ENCODE measurements at places on chromosomes 11 and 22.

GRCh38 chr22:26650722-26651421, 6.5 kb upstream of the MIAT start:
- DNase-seq: no peak

GRCh38 chr11:58923300-58923788, 15.9 kb upstream of the GLYATL1 start:
- DNase-seq: no peak

- DNase-seq: no peak
These were observed 44.6 kb downstream of the PHF21B start for GRCh38 chr22:44965171-44965570.

GRCh38 chr11:14634813-14635212, 8.8 kb upstream of the PDE3B start:
- no peak for DNase-seq

GRCh38 chr22:17410576-17410975, 41.3 kb downstream of the CECR2 start:
- DNase-seq: no peak

- DNase-seq: peak; percentile 23
These were observed 953.2 kb downstream of the OPCML start for GRCh38 chr11:132579136-132579535.

- no peak for DNase-seq
These were observed 13.8 kb downstream of the GAB2 start for GRCh38 chr11:78403781-78404180.

DNA sequence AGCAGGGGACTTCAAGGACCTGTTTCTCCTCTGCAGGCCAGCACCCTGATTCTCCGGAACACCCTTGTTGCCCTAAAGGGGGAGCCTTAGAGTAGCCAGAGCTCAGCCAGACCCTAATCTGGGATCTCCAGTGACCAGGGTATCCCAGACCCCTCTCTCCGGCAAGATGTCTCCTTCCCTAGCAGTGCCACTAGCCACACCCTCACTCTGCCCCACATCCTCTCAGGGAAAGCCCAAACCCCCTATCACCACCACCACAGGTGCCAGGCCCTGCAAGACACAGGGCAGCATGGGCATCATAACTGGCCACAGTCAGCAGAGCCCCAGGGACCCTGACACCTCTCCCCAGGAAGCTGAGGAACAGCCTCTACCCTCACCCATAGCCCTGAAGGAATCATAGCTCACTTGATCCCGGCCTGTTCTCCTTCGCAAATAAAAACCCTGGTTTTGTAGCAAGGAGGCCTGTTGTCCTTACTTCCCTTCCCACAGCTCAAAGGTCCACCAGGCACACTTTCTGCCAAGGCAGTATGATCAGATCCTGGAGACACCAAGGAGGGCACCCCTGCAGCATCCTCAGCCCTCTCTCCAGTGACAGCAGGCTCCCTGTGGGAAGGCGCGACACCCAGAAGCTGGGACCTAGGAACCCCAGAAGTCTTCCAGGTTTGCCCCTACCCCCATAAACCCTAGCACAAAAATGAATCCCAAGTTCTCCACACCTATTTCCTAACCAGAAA, 4.6 kb downstream of the CFL1 start:
- no peak for DNase-seq
